ENCODE measurements at places on chromosomes 1 and 21.

DNA sequence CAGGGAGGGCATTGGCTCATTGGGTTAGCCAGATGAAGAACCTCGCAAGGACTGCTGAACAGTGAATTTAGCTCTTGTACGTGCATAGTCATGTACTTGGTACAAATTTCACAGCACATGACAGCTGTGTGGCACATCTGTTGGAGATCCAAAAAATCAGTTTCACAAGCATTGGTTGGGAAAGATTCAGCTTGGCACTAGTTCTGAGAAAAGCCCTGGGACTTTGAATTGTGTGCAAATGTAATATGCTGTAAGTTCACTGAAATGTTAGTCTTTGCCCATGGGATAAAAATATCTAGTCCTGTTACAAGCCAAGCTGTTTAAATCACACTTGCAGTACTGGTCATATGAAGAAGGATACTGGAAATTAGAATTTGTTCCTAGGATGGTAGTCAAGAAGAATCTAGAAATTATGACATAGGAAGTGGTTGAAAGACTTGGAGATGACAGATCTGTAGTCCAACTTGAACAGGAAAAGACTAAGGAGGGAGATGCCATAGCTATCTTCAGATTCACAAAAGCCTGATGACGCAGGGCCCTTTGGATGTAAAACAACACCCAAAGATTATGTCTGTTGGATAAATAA is 19.2 kb downstream of the LAMC2 start:
- no peak for DNase-seq
- H3K36me3 ChIP-seq = no peaks in the 10 kb centered on the region
- no peak overlapping the region for H3K27ac ChIP-seq
- peaks cover 12% of the 10 kb centered on the region for H3K4me1 ChIP-seq

- H3K27me3 ChIP-seq = peaks cover 13% of the 10 kb centered on the region
- no peak overlapping the region for H3K27ac ChIP-seq
- no peaks in the 10 kb centered on the region for H3K4me1 ChIP-seq
Observed at GRCh38 chr1:65231718-65232330, 77.5 kb upstream of the DNAJC6 start.

GRCh38 chr21:46325073-46325912 is 1.3 kb downstream of the PCNT start:
- no peaks in the 10 kb centered on the region for H3K27me3 ChIP-seq
- peak; percentile 64 for DNase-seq
- H3K4me1 ChIP-seq = peaks cover 44% of the 10 kb centered on the region

GRCh38 chr1:154971341-154971998 is 923 bp upstream of the SHC1 start:
- H3K36me3 ChIP-seq = peaks cover 53% of the 10 kb centered on the region
- H3K4me3 ChIP-seq = no peak overlapping the region
- 0 out of 2 replicates have a peak overlapping the region, but pooled peaks have one; percentile 22 for H3K27ac ChIP-seq
- H3K4me1 ChIP-seq = peaks cover 44% of the 10 kb centered on the region
- DNase-seq = no peak

- no peak overlapping the region for H3K4me3 ChIP-seq
- no peak for DNase-seq
- no peak overlapping the region for H3K27ac ChIP-seq
- peaks cover 20% of the 10 kb centered on the region for H3K4me1 ChIP-seq
- no peaks in the 10 kb centered on the region for H3K27me3 ChIP-seq
Observed at GRCh38 chr1:169479363-169480066, 6.2 kb downstream of the SLC19A2 start.

GRCh38 chr1:150364231-150365003 is 470 bp downstream of the RPRD2 start:
- no peaks in the 10 kb centered on the region for H3K27me3 ChIP-seq
- peak overlapping the region; percentile 53 for H3K4me3 ChIP-seq
- no peaks in the 10 kb centered on the region for H3K36me3 ChIP-seq
- H3K27ac ChIP-seq = peak overlapping the region; percentile 88
- peaks cover 39% of the 10 kb centered on the region for H3K4me1 ChIP-seq

Data from DND-41 (cell line).